ENCODE measurements at places on chromosomes 3 and 15. TPM values are rescaled to one million over a fixed set of nuclear protein-coding genes. Genes with fewer than 3 reads are reported as not detected.
A peak's percentile ranks its signal among the peaks of the same experiment; 100 is the strongest.

DNA sequence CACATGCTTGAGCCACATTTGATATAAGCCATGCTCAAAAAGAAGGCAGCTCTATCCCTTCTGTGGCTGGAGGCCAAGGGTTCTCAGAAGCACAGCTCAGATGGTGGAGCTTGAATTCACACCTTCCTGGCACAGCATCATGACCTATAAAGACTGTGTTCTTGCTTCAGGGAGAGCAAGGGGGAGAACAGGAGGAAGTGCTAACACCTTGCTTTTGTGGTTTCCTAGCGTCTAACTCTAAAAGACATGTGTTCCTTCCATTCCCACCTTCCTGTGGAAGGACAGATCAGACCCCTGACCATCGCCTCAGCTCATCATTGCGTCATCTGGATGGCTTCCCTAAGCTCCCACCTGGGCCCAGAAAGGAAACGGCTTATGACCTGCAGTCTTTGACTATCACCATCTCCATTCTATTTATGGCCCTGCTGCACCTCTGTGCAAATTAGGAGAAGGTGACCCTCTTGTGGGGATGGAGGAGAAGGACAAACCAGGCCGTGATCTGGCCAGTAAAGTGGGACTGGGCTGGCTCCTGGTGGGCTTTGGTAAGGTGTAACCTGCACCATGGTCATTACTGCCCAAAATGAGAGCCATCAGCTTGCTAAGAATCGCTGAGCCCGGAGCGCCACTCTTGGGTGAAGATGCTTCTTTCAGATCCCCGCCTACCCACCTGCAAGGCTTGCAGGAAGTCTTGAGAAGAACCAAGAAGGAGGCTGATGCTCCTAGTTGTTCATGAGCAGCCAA is 128.5 kb downstream of the SERPINI1 start:
- DNase-seq: no peak

DNA sequence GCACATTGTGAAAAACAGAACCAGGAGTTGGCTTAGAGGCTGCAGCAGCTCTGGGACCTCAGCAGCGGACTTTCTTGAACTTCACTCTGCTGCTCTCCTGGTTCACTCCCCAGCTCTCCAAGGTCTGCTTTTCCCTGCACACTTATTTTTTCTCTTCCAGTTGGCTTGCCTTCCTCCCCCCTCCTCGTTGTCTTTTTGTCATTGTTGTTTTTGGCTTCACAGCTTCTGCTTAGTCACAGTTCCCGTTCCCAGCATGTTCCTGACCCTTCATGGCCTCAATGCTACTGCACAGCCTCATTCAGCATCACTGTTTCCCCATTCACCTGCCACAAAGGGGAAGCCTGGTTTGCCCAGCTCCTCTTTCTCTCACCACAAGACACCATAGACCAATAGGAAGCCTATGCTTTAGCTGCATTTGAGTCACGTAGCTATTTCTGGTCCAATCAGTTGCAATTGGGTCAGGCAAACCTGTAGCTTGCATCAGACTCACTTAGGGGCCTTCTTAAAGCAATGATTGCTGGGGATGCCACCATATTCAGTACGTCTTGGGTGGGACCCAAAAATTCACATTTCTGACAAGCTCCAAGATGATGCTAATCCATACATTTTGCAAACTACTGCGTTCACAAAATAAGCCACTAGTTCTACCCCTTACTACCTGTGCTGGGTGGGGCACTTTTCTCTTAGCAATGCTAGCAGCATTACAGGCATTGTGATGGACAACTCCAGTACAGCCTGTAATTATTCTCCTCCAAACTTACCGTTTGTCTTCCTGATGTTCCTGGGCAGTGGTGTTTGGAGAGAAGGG is 7.8 kb upstream of the SUMF1 start:
- DNase-seq: peak; percentile 96

LOXL1 gene
- 0.68 TPM for total RNA-seq

RAB5A gene
- total RNA-seq: 110 TPM

ADAMTS7 gene
- 19.3 TPM for total RNA-seq

PLA2G4D gene
- not detected for total RNA-seq

Data from dermis blood vessel endothelial cell (primary cell).